Activated CD4-positive, alpha-beta T cell treated with anti-CD3 and anti-CD28 coated beads for 36 hours (primary cell): ENCODE measurements at places on chromosomes 2 and 18. TPM values are rescaled to one million over a fixed set of nuclear protein-coding genes. Genes with fewer than 3 reads are reported as not detected.

The NGEF gene
- 2.0 TPM for total RNA-seq

DNA sequence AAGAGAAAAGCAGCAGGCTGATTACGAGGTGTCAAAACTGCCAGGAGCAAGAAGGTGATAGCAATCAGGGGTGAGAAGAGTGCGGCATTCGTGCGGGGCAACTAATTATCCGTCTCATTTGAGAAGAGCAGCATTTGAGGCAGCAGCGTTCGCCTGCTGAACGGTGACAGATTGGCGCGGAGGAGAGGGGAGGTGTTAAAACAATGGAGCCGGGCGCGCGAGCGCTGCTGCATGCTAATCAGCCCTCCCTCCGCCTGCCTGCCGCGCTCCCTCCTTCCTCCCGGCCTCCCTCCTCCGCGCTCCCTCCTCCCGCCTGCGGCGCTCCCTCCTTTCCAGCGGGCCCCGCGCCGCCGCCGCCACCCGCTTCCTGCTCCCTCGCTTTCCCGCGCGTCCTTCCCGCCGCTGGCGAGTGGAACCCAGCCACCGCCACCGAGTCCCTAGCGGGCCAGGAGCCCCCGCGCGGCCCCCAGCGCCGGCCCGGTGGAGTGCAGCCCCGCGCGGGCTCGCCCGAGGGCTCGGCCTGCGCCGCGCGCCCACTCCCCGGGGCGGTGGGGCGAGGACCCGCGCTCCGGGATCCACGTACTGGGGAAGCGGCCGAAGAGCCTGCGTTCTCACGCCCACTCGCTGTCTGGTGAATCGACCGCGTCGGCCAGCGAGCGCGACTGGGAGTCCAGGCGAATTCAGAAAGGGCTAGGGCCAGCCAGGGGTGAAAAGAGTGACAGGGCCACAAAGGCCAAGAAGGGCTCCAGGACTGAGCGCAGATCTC is 69.5 kb upstream of the PSMD14 start:
- DNase-seq = peak; percentile 79

GRCh38 chr2:148022351-148022750 is 1.5 kb downstream of the MBD5 start:
- no peak for DNase-seq

The SCN9A gene
- not detected for total RNA-seq

The DNPEP gene
- total RNA-seq = 81.0 TPM

DNA sequence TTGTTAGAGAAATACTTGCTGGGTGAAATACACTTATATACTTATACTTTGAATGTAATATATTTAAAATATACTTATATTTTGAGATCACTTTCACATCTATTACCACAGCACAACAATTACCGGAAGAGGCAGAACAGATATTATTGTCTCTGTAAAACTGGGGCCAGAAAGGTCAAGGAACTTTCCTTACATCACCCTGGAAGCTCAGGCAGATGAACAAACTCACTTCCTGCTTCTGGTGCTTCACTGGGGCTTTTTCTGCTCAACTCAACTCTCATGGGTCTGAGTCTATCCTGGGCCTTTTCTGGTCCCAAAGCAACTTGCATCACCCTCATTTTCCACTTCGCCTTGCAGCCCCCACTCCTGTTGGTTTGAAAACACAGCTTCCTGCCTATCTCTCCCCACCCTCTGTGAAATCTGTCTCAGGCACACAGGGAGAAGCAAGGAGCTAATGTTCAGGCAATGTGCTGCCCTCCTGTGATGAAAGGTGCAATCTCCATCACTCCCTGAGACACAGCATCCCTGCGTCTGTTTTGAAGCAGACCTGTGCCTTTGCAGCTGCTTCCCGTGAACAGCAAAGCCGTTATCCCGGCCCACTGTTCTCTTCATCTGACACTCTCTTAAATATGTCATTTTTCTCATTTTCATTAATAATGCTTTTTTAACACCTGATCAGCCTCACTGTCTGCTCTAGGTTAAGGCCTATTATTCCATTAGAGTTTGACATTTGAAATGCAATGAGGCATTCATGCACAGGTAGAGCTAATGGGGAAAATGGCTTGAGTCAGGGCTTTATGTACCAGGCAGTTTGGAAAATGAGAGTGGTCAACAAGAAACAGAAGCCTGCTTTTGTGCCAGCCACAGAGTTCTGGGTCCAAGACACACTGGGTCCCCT is 251.9 kb upstream of the CHAC2 start:
- DNase-seq = no peak

GRCh38 chr2:137231628-137232027 is 466.3 kb downstream of the THSD7B start:
- DNase-seq = no peak

- DNase-seq = no peak
Observed at GRCh38 chr18:56835331-56835730, 184.2 kb downstream of the WDR7 start.

DNA sequence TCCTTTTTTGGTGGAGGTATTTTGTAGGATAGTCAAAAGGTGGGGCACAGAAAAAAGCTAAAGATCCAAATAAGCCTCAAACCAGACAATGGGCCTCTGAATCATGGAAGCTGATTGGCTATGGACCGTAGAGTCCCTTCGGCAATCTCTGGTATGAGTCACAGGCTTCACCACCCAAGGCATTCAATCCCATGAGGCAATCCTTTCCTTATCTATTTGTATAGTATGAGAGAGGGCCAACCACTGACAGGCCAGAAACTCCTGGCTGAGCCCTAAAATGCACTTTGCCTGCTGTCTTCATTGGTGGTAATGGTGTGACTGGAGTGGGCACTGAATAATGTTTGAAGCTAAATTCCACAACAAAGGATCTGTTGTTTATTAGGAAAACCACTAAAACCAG is 38.7 kb upstream of the MEX3C start:
- DNase-seq = no peak

DNA sequence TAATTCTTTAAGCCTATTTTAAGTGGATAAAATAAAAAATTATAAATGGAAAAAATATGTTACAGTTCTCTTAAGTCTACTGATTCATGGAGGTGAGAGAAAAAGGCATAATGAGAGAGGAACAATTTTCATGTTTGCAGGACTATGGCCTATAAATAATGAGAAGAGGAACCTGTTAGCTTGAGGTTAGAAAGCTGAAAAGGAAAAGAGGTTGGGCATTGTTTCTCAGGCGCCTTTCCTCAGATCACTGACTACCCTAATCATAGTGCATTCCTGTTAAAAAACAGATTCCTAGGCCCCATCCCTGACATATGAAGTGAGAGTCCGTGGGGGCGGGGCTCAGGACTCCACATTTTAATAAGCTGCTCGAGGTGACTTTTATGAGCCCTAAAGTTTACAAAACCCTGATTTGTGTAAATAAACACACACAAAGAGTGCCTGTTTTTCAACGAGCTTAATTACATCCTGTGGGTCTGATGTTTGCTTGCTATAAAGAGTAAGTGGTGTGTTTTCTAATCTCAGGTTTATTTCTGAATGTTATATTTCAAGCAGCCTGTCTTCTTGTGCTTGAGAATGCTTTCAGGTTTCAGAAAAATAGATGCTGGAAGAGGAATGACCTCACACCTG is 335.5 kb downstream of the CLIP4 start:
- DNase-seq = no peak

The VSNL1 gene
- total RNA-seq = not detected

DNA sequence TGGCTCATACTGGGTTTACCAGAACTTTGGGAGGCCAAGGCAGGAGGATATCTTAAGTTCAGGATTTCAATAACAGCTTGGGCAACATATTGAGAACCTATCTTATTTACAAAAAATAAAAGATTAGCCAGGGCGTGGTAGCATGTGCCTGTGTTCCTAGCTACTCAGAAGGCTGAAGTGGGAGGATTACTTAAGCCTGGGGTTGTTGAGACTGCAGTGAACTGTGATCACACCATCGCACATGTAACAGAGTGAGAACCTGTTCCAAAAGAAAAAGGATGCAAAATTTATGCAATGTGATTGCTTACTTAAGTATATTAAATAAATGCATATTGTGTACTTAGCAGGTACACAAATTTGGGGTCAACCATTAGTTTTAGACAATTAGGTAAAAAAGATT is 768.9 kb upstream of the CDH7 start:
- no peak for DNase-seq

DNA sequence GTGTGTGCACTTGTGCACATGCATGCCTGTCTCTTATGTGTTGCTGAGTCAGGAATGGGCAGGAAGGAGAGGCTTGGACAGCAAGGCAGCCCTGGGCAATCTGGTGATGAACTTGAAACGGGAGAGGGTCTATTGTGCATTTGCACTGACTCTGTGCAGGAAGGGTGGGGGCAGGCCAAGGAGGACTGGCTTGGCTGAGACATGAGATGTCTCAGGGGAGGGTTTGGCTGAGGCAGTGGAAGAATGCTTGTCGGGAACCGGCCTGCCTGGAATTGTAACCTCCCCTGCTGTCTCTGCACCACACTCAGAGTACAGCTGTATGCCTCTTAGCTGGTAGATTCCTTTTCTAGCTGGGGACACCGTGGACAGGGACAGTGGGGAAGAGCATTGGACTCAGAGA is 176.1 kb upstream of the TNP1 start:
- DNase-seq = no peak

The POTEI gene
- total RNA-seq = not detected

- DNase-seq = peak; percentile 14
Observed at GRCh38 chr2:191321861-191322662, 76.9 kb downstream of the MYO1B start.

The TSPYL6 gene
- total RNA-seq = not detected

The IL36G gene
- not detected for total RNA-seq

The CD28 gene
- total RNA-seq = 175 TPM

DNA sequence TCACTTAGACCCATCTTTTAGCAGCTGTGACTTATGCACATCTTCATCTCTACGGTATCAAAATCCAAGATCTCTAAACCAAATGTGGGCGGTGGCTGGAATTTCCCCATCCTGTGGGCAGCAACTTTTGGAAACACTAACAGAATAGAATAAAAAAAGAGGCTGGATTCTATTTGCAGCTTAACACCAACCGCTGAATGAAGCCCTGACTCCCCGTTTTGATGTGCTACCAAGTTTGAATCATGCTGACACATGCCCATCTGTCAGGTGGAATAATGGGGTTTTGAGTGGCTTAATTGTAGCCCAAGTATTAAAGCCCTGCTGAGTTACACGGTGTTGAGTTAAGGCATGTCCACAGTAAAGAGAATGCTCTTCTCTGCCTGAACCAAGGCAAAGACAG is 165.2 kb downstream of the MTCL1 start:
- DNase-seq = no peak

GRCh38 chr2:11903085-11903606 is 156.7 kb downstream of the LPIN1 start:
- no peak for DNase-seq

GRCh38 chr2:114769110-114769509 is 326.7 kb downstream of the DPP10 start:
- DNase-seq = no peak

DNA sequence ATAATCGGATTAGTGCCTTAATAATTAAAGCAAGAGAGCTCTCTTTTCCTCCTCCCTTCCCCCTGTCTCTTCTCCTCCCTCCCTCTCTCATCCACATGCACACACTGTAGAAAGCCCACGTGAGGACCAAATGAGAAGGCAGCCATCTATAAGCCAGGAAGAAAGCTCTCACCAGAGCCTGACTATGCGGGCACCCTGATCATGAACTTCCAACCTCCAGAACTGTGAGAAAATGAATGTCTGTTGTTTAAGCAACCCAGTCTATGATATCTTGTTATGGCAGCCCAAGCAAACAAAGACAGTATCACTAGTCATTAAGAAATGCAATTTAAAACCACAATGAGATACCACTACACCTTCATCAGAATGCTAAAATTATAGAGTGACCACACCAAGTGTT is 220.3 kb downstream of the EN1 start:
- no peak for DNase-seq

DNA sequence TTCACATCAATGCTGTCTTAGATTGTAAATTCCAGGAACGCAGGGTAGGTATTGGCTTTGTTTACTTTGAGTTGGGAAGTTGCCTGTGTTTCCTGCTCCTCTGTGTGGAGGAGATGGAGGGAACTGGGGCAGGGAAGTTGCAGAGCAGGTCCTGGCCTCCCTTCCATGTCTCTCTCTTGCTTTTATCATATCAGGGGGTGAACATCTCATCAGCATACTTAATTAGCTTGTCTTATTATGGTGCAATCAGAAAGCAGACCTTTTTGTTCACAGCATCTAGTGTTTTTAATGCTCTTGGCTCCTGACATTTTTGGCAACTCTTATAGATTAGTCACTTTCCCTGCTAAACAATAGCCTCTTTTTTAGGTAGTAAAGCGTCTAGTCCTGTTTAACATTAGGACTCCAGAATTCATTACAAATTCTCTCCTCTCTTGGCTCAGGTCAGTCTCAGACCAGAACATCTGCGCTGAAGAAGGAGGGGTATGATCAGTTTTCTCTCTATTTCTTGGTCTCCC is 11.5 kb upstream of the DIPK1C start:
- DNase-seq = no peak

The LYG2 gene
- not detected for total RNA-seq

DNA sequence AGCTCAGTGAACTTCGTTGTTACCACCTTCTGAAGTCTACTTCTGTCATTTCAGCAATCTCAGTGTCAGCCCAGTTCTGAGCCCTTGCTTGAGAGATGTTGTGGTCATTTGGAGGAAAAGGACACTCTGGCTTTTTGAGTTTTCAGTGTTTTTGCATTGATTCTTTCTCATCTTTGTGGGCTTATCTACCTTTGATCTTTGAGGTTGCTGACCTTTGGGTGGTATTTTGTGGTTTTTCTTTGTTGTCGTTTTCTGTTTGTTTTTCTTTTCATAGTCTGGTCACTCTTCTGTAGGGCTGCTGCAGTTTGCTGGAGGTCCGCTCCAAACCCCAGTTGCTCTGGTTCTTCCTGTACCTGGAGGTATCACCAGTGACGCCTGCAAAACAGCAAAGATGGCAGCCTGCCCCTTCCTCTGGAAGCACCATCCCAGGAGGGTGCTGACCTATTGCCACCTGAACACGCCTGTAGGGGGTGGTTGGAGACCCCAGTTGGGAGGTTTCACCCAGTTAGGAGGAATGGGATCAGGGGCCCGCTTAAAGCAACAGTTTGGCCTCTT is 74.7 kb downstream of the EPC2 start:
- no peak for DNase-seq

DNA sequence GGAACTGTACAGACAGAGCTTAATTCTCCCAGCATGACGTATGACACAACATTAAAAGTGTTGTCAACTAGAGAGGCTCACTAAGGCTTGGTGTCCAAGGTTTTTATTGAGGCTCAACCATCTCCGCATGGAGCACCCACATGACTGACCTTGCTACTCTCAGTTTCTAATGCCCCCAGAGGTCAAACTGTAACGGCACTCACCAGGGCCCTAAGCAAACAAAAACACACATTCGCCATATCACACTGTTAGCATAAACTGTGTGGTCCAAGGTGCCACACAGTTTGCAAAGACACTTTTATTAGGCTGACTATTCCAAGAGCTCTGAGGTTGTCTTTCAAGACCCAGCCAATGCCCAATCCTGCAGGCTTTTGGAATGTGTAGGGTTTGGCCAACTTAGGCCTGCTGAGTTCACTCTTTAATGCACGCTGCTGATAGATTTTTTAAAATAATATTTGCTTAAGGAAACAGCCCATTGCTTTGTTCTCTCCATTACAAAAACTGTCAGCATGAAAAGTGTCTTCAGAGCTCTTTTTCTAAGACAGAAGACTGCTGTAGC is 114.9 kb downstream of the DSC3 start:
- DNase-seq = no peak
